ENCODE measurements at places on chromosomes 2 and 18.
A peak's percentile ranks its signal among the peaks of the same experiment; 100 is the strongest.

DNA sequence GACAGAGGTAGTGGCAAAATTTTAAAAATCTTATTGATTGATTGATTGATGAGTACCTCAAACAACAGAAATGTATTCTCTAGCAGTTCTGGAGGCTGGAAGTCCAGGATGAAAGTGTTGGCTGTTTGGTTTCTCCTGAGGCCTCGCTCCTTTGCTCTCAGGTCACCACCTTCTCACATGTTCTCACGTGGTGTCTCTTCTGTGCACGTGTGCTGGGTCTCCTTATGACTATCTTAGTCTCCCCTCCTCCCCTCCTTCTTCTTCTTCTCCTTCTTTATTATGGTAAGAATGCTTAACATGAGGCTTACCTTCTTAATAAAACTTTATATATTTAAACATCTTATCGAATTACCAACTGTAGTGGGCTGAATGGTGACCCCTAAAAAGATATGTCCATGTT lies 446.0 kb upstream of the SPHKAP start:
- DNase-seq, result no peak

DNA sequence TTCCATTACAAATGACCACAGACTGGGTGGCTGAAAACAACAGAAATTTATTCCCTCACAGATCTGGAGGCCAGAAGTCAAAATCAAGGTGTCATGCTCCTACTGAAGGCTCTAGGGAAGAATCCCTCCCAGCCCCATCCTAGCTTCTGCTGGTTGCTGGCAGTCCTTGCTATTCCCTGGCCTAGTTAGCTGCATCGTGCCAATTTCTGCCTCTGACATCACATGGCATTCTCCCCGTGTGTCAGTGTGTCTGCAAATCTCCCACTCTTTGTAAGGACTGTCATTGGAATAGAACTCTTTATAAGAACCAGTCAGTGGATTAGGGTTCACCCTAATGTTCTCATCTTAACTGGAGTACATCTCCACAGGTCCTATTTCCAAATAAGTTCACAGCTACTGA lies 30.5 kb upstream of the NCKAP5 start:
- no peak for DNase-seq

- DNase-seq, result no peak
Measured at GRCh38 chr18:59517446-59518165, 158.5 kb upstream of the LMAN1 start.

- DNase-seq, result peak; percentile 39
Measured at GRCh38 chr2:72937356-72937669, 20.0 kb downstream of the EMX1 start.

- no peak for DNase-seq
Measured at GRCh38 chr18:70028084-70028483, 80.4 kb upstream of the CD226 start.

GRCh38 chr2:207698301-207698700 lies 13.1 kb upstream of the CCNYL1 start:
- no peak for DNase-seq

DNA sequence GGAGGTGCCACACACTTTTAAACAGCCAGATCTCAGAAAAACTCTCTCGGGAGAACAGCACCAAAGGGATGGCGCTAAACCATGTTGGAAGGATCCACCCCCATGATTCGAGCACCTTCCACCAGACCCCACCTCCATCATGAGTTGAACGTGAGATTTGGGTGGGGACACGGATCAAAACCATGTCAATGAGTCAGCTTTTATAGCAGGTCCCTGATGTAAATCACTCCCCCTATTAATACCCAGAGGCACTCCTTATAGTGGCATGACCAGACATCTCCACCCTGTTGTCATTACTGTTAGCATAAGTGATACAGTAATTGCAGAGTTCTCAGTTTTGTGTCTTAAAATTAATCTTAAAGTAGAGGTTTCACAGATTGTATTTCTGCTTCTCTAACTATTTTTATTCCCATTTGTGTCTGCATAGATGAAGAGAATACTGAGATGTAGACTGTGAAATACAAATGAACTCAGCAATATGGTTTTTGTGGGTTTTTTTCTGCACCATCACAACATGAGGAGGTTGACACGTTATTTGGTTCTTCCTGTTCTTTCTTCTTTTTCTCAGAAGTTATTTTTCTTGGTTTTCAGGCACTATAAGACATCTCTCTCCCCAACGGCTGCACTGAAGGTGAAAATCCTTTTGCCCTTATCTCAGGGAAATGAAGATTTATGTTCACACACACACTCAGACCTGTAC lies 218.2 kb downstream of the ARL4C start:
- no peak for DNase-seq

GRCh38 chr18:31203096-31203793 lies 40.6 kb upstream of the DSC1 start:
- DNase-seq, result no peak

DNA sequence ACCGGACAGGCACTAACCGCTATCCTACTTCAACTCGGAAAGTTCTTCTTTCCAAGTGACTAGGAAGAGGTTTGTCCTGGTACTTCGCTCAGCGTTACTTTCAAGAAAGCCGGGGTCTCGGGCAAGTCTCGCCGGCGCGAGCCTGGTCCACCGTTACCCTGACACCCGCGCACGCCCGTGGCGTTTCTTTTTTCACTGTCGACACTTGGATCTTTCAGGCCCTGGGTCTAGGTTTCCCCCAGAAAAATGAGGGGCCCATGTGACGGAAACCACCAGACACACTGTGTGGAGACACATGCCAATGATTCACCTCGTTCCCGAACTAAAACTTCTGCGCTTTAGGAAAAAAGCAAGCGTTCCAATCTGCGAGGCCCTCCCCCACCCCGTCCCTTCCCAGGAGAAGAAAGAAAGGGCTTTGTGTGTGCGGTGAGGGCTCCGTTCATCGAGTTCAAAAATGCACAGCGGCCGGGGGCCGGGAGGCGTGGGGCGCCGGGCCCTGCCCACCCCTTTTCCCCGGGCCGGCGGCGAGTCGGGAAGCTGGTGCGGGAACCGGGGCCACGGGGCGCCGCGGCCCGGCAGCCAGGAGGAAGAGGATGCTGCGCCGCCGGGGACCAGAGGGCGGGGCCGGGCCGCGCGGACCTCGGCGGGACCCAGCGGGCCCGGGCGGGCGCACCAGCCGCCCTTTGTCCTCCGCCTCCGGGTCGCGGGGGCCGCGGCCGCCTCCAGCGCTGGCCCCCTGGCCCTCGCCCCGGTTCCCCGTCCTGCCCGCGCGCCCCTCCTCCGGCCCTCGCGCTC lies 2.6 kb downstream of the ZNF521 start:
- peak; percentile 47 for DNase-seq

DNA sequence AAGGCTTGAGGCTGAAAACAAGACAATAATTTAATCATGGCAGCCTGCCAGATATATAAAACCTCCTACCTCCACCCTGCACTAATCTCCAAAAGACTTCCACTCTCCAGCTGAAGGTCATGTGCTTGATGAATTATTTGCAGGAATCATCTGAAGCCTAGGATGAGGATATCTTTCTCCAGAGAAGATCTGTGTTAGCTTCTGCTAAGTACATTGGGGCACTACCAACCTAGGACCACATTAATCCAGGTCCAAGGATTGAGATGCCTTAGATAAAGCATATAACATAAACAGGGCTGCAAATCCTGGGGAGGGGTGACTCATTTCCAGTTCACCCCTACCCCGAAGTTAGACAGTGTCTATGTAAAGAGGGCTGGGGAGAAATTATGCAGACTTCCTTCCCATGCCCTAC lies 80.5 kb upstream of the FRZB start:
- no peak for DNase-seq

GRCh38 chr18:53864770-53865169 lies 359.7 kb downstream of the MBD2 start:
- DNase-seq, result peak; percentile 3

- DNase-seq, result no peak
Measured at GRCh38 chr18:9806905-9807304, 78.9 kb upstream of the TXNDC2 start.

DNA sequence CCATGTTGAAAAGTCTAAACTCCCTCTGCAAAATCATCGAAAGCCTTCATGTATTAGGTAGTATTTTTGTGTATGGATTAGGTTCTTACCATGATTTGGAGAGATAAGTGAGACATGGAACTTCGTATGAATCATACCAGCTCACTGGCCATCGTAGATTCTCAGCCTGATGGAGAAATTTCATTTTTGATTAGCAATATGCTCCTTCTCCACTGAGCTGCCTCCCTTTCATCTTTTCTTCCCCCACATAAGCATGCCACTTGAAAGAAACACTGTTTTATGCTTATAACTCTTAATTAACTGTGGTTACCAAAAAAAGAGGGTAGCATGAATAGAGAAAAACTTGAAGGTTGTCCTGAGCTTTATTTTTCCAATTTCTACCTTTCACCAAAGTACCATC lies 111.9 kb downstream of the NCK2 start:
- DNase-seq, result no peak

- DNase-seq, result no peak
Measured at GRCh38 chr2:85394976-85395375, 15.2 kb downstream of the CAPG start.

- no peak for DNase-seq
Measured at GRCh38 chr2:217513258-217513657, 489.5 kb downstream of the TNS1 start.

- peak; percentile 78 for DNase-seq
Measured at GRCh38 chr2:25349397-25349796, 7.7 kb upstream of the DNMT3A start.

DNA sequence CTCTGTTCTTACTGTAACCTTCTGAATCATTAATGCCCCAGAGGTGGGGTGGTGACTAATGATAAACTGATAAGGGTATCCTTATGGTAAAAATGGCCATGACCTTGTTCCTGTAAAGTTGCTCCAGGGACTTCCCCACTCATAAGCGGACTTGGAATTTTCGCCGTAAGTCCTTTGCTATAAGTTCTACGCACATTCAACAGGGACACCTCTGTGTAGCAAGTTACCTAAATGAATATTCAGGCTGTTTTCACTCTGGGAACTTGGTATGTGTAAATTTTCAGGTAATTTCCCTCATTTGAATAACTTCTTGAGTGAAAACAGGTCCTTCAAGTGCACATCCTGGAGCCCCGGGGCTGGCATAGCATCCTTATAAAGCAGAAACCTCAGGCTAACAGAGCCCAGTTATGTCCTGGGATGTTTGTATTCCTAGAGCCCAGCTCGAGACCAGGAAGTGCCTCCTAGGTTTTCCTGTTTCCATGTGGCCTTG lies 9.4 kb upstream of the AGFG1 start:
- no peak for DNase-seq

DNA sequence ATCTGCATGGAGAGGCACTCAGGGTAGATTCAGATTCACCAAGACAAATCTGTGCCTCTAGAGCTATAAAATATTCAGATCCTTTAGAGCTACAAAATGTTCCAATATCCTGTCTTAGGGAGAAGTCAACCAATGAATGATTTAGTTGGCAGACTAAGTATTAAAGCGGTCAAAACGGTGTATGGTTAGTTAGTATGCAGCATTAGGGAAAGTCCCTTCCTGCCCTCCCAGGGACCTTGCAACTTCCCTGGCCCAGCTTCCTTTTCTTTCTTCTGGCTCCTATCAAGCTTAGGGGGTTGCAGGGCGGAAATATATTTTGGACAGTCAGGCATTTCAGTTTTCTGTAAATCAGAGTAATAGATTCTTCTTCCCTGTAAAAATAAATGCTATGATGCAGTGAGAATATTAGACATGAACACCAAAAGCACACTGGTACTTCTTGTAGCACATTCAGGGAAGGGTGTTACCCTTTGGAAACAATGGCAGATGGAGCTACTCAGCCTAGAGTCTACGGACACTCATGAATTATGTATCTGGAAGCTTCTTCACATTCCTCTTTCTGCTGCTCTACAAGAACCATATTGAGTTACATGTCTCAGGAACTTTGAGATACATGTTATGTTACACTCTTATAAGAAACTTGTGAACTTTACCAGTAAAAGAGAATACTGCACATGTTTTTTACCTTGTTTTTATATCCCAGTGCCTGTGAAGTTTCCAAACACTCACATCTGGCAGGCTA lies 45.7 kb downstream of the CCDC93 start:
- DNase-seq, result peak; percentile 52

GRCh38 chr2:213443921-213444320 lies 159.7 kb downstream of the SPAG16 start:
- DNase-seq, result no peak

DNA sequence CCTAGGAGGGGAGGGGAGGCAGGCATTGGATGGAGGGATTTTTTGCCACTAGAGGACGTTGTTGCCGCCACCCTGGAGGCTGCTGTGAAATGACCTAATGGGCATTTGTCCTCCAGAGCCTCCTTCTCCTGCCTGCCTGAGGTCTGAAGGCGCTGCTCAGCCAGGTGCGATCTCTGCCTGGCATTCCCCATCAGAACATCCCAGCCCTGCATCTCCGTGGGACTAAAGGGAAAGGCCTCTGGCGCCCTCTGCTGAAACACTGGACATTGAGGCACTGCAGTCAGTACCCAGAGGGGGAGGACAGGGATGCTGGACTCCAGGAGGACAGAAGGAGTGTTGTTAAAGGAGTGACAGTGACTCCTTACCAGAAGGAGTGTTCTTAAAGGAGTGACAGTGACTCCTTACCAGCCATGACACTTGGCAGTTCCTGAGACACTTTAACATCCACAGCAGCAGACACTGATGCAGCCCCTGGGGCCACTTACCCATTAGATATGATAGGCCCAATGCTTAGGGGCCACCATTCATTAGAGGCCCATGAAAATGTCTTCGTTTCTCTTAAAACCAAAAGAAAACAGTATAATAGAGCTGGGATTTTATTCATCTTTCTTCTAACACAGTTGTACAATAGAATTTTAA lies 17.0 kb downstream of the THNSL2 start:
- DNase-seq, result peak; percentile 43

DNA sequence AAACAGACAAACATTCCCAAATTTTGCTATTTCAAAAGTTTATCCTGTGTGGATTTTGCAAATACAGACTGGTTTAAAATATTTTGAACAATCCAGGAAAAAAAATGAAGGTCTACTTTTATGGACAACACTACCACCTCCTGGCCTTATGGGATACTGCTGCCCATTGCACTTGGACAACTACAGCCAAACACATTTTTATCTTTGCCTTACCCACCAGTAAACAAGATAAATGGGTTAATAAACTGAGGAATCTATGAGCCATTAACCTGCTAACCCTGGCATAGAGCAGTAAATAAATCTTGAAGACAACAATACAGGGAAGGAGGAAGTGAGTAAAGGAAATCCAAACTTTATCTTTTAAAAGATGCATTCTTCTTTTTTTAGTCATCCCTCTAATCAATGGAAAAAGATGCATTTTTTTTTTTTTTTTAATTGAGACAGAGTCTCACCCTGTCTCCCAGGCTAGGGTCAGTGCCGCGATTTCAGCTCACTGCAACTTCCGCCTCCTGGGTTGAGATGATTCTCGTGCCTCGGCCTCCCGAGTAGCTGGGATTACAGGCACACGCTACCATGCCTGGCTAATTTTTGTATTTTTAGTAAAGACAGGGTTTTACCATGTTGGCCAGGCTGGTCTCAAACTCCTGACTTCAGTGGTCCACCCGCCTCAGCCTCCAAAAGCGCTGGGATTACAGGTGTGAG lies 2.1 kb upstream of the SPIRE1 start:
- peak; percentile 63 for DNase-seq

DNA sequence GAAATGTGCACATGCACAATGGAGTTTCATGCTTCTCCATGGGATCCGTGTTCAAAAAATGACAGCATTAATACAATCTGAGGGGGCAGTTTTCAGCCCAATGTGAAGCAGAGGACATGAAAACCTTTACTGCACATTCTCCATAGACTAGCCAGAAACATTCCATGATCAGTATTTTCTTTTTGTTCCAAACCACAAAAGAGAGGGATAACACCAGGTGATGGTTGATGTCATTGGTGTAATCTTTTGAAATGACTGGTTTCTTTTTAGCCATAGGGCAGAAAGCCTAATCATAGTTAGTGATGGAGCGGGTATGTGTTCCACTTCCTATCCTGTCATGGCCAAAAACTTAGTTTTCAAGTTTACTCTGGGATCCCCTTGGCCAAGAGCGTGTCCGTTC lies 1.8 kb upstream of the KYNU start:
- DNase-seq, result no peak
